ENCODE measurements at places on chromosomes 16 and 17.

GRCh38 chr17:46082257-46082656 is 83.2 kb downstream of the STH start:
- DNase-seq, result no peak

DNA sequence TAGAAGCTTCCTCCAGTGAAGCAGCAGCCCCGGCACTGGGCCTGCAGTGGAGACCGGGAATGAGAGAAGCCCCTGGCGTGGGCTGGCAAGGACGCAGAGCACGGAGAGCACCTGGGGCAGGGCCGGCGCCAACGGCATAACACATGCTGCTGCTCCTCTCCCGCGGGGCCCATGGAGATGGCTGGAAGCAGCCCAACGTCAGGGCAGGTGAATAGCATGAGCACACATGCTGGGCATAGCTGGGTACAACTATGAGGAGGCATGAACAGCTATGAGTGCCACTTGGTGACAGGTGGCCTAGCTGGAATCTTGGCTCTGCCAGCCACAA is 46.4 kb downstream of the IRF8 start:
- no peak for DNase-seq

DNA sequence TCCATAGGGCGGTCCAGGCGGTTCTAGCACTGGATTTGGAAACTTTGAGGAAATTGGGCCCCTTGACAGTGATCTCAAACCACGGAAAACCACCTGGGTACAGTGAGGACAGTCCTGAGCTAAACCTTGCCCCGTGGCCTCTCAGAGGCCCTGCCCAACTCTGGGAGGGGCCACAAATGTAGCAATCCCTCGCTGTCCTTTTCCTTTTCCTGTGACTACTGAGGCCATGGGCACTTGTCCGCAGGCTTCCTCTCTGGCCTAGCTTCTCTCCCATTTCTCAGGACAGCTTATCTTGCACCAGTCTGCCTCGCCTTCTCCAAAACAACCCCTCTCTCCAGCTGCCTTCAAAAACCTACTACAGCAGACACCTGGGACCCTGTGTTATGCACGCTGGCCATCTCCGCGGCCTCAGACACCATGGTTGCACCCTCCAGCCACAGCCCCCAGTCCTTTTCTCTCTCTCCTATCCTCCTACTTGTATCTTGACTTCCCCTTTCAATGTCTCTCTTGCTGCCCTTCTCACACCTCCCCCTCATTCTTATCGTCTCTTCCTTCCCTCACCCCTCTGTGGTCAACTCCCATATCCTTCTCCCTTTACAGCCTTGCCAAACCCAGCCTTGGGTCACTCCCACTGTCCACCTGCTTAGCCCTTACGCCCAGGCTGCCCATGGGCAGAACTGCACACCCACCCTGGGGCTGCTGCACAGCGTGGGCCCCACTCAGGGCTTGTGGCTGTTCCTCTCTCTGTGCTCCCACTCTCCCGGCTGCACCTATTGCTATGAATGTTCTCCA is 7.6 kb downstream of the SCPEP1 start:
- DNase-seq, result no peak

- DNase-seq, result no peak
These were observed 31.8 kb downstream of the MRM1 start for GRCh38 chr17:36632916-36633771.

DNA sequence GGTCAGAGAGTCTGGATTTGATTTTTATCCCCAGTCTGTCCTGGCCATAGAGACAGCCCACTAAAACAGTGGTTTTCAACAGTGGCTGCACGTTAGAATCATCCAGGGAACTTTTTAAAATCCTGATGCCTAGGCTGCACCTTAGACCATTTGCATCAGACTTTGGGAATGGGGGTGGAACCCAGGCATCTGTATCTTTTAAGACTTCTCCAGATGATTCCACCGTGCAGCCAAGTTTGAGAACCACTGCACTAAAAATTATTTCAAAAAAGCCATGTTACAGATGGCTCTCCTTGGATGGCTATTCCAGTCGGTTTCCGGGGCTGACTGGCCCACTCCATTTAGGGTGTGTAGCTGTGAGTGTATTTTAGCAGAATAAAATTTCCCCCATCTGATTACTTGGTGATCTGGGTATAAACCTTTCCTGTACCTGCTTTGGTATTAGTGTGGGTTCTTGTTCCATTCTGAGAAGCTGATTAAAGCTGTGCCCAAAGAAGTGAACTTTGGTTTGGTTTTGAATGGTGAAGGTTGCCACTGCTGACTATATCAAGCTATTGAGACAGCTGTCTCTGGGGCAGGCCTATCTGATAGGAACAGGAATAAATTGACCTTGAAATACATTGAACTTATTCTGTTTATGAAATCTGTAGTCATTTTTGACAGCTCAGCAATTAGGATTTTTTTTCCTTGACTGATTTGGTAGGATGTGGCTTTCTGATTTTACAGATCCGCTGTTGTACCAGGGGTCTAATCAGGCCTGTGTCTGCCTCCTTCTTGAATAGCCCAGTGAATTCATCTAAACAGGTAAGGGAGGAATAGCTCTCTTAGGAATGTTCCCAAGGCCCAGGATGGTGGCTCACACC is 1.3 kb downstream of the ATP5MC1 start:
- no peak for DNase-seq

GRCh38 chr17:57662644-57663308 is 82.3 kb downstream of the CCDC182 start:
- DNase-seq, result peak; percentile 97

DNA sequence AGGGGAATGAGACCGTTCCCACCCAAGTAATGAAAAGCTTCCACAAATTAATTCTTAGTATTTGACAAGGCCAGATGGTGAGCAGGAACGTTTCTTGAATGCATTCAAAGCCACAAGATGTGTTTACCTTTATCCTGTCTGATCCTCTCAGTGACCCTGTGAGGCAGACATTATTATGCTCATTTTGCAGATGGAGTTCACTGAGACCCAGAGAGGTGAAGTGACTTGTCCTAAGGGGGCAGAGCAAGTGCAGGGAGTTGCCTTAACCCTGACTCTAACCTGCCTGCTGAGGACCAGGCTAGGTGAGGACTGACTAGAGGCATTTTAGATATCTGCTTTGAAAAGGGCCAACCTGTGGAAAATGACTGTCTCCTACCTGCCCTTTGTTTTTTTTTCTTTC is 156.7 kb downstream of the HAPSTR1 start:
- DNase-seq, result no peak

GRCh38 chr16:79597277-79598062 is 3.1 kb downstream of the MAF start:
- DNase-seq, result no peak

DNA sequence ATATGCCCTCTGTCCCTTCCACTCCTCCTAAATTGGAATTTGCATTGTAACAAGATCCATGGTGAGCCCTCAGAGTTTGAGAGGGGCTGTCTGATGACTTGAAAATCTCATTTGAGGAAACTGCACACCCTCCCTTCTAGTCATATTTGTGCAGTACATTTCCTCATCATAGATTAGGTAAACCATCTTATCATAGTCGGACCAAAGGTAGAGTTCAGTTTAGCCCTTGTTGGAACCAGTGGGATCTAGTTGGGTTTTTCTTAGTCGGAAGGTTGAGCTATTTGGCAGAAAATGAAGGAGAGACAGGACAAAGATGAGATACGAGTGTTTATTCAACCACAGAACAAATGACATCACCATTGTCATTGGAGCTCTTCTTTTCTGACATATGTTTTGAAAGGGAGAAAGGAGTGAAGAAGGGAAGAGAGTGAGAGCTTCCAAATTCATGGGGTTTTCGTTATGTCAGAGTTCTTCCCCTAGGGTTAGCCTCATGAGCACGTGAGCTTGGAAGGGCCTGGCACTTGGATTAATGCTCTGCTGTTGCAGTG is 15.8 kb upstream of the KRT20 start:
- no peak for DNase-seq

Measured in H1 (cell line).